Activated naive CD4-positive, alpha-beta T cell (primary cell): ENCODE measurements at places on chromosomes 2 and 18.

GRCh38 chr18:47151439-47151838 lies 1.1 kb upstream of the HDHD2 start:
- DNase-seq, result no peak

GRCh38 chr2:208350610-208351009 lies 56.0 kb upstream of the PTH2R start:
- DNase-seq, result no peak

- DNase-seq, result no peak
Observed at GRCh38 chr2:52775674-52776073, 991.9 kb upstream of the CHAC2 start.

- no peak for DNase-seq
Observed at GRCh38 chr2:78778756-78779510, 246.6 kb upstream of the REG3G start.

DNA sequence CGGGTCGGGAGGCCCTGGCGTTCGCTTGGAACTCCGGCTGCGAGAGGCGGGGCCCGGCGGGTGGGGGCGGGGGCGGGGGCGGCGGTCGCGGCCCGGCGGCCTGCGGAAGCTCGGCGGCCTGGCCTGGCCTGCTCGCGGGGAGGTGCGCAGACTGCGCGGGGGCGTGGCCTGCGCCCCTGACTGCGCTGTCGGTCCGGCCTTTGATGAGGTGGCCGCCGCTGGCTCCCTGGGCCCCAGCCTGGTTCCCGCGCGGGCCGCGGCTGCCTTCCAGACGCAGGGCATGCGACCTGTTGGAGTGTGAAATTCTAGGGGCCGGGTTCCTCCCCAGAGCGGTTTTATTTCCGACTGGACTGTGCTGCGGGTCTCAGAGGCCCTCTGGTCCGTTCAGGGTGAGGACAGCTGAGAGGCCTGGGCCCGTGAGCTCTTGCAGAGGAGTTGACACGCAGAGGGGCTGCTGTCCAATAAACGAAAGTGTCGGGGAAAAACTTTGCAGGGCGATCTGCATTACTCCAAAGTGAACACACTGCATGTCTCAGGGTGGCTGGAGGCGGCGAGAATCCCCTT lies 629 bp downstream of the NRBP1 start:
- no peak for DNase-seq

DNA sequence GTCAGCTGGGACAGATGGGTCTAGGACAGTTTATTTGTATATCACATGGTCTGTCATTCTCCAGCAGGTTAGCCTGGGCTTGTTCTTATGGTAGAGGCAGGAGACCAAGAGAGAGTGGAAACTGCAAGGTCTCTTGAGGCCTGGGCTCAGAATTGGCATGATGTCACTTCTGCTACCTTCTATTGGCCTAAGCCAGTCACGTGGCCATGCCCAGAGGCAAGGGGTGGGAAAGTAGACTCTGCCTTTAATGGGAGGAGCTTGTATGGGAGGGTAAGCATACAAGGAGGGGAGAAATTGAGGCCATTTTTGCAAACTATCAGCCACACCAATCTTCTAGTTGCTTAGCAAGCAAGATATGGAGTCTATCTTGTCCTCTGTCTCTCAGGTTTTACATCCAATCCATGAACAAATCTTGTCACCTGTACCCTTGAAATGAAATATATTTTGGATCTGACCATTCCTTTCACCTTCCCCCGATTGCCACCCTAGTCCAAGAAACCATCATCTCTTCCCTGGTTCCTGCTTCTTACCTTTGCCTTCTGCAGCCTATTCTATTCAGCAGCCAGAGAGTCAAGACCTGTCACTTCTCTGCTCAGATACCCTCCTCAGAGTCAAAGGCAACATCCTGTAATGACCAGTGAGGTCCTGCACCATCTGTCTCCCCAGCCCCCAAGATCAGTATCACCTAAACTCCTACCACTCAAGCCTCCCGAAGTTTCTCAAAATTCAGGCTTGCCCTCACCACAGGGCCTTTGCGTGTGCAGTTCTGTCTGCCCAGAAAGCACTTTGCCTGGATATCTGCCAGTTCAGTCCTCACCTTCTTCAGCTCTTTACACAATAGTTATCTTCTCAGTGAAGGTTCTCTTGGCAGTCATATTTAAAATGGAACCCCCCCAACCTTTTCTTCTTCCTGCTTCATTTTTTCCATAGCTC lies 240.0 kb downstream of the LOXHD1 start:
- no peak for DNase-seq

GRCh38 chr2:82539280-82539621 lies 1919.8 kb downstream of the SUCLG1 start:
- DNase-seq, result no peak

DNA sequence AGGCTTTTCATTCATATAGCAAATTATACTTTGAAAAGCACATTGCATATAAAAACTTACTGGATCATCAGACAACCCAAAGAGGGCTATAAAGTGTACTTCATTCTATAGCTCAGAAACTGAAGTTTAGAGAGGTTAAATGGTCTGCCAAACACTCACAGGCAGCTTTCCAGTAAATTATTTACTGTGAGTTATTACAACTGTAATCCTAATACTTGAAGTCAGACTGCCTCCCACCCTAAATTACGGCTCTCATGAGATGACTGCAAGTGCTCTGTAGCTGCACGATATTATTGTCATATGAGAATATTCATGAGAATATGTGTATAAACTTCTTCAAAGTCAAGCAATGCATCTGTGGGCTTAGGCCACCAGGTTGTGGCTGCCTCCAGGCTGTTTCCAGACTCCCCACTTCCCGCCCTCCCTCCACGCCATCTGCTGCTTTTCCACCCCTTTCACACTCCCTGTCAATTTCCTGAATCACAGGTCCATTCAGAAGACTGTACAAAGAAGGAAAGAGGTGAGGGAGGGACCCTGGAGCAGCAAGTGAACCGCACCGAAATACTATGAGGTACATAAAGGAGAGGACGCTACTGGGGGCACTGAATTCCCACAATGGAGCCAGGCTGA lies 111.1 kb upstream of the SPOPL start:
- no peak for DNase-seq
